ENCODE measurements at places on chromosomes 11 and 22.

GRCh38 chr11:2306877-2307500 lies 5.2 kb downstream of the TSPAN32 start:
- no peak for DNase-seq

- no peak for DNase-seq
These were observed 37.8 kb downstream of the ARL14EP start for GRCh38 chr11:30360741-30361140.

GRCh38 chr22:45599836-45600577 lies 71.6 kb upstream of the ATXN10 start:
- DNase-seq, result no peak

DNA sequence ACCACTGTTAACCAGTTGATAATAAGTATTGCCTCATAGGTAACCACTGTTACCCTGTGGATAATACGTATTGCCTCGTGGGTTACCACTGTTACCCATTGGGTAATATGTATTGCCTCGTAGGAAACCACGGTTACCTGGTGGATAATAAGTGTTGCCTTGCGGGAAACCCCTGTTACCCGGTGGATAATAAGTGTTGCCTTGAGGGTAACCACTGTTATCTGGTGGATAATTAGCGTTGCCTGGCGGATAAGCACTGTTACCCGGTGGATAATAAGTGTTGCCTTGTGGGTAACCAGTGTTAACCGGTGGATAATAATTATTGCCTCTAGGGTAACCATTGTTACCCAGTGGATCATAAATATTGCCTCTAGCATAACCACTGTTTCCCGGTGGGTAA lies 27.3 kb upstream of the NXPE4 start:
- DNase-seq, result no peak

DNA sequence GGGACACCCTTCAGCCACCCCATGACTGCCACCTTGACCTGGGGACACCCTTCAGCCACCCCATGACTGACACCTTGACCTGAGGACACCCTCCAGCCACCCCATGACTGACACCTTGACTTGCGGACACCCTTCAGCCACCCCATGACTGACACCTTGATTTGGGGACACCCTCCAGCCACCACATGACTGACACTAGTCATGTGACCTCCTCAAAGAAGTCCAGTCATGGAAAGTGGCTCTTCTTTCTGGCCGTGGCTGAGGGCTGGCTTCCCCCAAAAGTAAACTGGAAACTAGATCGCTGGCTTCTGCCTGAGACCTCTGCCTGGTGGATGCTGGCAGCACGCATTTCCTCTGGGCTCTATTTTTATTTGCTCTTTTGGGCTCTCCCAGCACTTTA lies 28.4 kb downstream of the ARFGAP2 start:
- no peak for DNase-seq

GRCh38 chr11:9923280-9923679 lies 259.4 kb downstream of the SWAP70 start:
- no peak for DNase-seq

DNA sequence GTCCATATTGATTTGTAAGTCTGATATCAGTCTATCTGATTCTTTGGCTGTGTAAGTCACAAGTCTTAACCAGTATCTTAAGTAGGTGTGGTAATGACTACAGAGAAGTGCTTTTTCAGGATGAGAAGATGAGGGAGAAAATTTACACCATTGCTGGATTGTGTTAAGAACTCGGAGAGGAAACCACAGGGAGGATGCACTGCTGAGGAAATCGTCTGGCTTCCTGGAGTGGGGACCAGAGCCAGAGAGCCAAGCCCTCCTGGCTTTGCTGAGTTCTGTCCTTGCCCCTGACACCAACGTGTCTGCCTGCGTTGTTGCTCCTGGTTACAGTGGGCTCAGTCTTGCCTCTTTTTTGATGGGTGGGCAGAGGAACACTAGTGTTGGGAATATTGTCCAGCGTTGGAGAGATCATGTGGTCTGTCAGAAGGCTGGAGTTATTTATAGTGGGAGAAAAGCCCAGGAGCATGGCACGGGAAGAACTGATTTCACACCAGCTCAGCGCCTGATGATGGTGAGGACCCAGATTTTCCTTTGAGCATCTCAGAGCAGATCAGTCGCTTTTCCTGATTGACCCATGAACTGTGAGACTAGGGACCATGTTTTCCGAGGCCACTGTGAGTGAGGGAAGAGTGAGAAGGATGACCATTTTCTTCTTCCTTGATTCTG lies 29.6 kb downstream of the MARK2 start:
- no peak for DNase-seq

- no peak for DNase-seq
These were observed 29.2 kb upstream of the KLHL35 start for GRCh38 chr11:75462117-75462653.

- no peak for DNase-seq
These were observed 60.1 kb downstream of the LRRC4C start for GRCh38 chr11:41399323-41399722.

GRCh38 chr11:107508201-107508857 lies 50.7 kb upstream of the CWF19L2 start:
- DNase-seq, result no peak

- DNase-seq, result no peak
These were observed 25.1 kb downstream of the LRFN4 start for GRCh38 chr11:66881927-66882452.

GRCh38 chr11:36371181-36371580 lies 75.1 kb downstream of the PRR5L start:
- DNase-seq, result no peak

GRCh38 chr11:23473782-23474181 lies 613.5 kb upstream of the CCDC179 start:
- no peak for DNase-seq

GRCh38 chr11:103413266-103413888 lies 304.2 kb downstream of the DYNC2H1 start:
- DNase-seq, result no peak

- no peak for DNase-seq
These were observed 3.7 kb downstream of the THY1 start for GRCh38 chr11:119419246-119419645.

DNA sequence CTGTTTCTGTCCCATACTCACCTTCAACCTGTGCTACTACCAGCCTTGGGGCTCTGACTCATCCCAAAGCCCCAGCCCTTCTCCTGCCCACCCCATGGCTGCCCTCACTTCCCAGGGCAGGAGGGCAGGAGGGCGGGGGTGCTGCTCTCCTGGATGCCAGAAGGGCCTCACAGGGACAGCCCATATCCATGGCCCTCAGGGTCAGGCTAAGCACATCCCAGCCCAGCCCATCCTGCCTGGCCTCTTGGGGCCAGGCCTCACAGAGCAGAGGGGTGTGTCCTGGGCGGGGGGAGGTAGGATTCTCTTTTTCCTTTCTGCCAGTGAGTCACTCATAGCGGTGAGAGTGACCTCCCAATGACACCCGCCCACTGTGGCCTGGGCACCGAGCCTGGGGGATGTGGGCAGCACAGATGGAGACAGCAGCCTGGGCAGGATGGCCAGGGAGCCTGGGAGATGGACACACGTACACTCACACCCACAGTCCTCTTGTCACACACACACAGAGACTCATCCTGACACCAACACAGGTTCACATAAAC lies 2.4 kb downstream of the LTBP3 start:
- no peak for DNase-seq

DNA sequence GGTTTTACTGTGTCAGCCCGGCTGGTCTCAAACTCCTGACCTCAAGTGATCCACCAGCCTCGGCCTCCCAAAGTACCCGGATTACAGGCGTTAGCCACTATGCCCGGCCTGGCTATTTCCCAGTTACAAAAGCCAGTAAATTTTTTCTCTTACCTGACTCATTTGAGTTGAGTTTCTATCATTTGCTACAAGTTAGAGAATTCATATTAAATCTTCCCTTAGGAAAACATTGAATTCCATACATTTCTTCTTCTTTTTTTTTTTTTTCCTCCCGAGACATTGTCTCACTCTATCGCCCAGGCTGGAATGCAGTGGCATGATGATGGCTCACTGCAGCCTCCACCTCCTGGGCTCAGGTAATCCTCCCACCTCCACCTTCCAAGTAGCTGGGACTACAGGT lies 26.0 kb downstream of the CHEK2 start:
- no peak for DNase-seq

GRCh38 chr11:131579932-131580387 lies 209.5 kb downstream of the NTM start:
- DNase-seq, result no peak

DNA sequence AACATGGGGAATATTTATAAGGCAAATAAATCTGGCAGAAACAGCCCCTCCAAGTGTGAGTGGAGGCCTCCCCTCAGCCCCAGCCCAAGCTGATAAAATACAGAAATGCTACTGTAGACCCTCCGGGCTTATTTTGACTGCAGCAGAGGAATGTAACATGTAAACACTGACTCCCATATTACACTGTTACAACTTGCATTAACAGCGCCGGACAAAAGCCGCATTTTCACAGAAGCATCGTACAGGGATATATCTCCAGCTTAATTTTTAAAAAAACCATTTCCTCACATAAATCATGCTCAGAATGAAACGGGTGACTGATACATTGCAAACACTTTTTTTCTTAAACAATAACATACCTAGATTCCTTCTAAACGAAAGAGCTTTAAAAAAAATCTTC lies 36.6 kb upstream of the COMT start:
- no peak for DNase-seq

- DNase-seq, result no peak
These were observed 30.3 kb upstream of the WNT7B start for GRCh38 chr22:46007003-46007847.

All from stimulated activated CD4-positive, alpha-beta T cell treated with anti-CD3 and anti-CD28 coated beads, Interleukin-1b, Interleukin-23, amount 100 ng/mL, for 1 hour (primary cell).